Calu3 (cell line): ENCODE measurements at places on chromosomes 7 and 10.
A peak's percentile ranks its signal among the peaks of the same experiment; 100 is the strongest.

GRCh38 chr7:144834641-144835144 lies 1.2 kb downstream of the TPK1 start:
- peak; percentile 26 for DNase-seq

GRCh38 chr10:32929634-32930033 lies 28.4 kb downstream of the ITGB1 start:
- DNase-seq = no peak

- DNase-seq = no peak
Observed at GRCh38 chr10:84452003-84452402, 123.6 kb downstream of the CCSER2 start.

DNA sequence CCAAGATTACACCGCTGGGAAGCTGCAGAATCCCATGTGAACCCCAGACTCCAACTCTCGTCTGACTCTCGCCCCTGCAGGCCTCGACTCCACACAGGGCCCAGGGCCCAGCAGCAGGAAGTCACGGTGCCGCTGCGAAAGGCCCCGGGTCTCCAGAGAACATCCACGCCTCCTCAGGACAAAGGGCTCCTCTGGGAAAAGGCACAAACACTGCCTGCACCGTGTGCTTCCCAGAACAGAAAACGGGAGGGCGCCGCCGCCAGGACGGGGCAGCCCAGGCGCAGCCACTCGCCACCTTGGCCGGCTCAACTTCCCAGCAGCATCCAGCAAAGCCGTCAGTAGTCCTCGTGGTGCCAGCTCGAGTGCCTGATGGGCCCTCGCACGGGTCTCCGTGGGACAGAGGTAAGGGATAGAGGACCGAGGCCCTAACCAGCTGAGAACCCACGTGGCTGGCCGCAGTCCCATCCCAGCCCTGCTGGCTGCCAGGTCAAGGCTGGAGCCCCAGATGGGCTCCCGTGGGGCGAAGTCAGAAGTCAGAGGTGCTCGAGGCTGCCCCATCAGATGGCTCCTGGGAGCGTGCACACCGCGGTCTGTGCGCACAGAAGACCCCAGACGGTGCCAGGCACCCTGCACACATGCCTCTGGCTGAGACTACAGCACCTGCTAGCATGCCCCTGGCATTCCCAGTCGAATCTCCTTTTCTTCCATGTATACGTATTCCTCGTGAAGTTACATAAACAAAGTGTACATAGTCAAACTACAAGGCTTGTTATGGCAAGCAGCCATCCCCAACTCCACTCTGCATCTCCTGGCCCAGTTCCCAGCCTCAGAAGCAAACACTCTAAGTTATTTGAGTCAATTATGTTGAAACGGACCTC lies 60.2 kb downstream of the MAD1L1 start:
- DNase-seq = no peak

GRCh38 chr7:106720641-106721040 lies 59.7 kb upstream of the CCDC71L start:
- no peak for DNase-seq

DNA sequence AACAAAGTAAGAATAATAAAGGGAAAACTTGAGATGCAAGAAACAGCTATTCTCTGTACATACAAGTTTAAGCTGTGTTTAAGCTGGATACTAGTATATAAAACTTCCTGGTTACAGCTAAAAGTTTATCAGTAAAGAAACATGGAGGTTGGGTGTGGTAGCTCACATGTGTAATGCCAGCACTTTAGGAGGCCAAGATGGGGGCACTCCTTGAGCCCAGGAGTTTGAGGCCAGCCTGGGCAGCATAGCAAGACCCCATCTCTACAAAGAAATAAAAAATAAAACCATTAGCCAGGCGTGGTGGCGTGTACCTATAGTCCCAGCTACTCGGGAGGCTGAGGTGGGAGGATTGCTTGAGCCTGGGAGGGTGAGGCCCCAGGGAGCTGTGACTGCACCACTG lies 3.2 kb downstream of the RSU1 start:
- no peak for DNase-seq

GRCh38 chr10:94005050-94005449 lies 11.3 kb downstream of the PLCE1 start:
- peak; percentile 27 for DNase-seq

- no peak for DNase-seq
Observed at GRCh38 chr10:60718886-60719285, 59.4 kb upstream of the CDK1 start.

- DNase-seq = peak; percentile 59
Observed at GRCh38 chr7:19834566-19834965, 61.1 kb upstream of the TMEM196 start.

DNA sequence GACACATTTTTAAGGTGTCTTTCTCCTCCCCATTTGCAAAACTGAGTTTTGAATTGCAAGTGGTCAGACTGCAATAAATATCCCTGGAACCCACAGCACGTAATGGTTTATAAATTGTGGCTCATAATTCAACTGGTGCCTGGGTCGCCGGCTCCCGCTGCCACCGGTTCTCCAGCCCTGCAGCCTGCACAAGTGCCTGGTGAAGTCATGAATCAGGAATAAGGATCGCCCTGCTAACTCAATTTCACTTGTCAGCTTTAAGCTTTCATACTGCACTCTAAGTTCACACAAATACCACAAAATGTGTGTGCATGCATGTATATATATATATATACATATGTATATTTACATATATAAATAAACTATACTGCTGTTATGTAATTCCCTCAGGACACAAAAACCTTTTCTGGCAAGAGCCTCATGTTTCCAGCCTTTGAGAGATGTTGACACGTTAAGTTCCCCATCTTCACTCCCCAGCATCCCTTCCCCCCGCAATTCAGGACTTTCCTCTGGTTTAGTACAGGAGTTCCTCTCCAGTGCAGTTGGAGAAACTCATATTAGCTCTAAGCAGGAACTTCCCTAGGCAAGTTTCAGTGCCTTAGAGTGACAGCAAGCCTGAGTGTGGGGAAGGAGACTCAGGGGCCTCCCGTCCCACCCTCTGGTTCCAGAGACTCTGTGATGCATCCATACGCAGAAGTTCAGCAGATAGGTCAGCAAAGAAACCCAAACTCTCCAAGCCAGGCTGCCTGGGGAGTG lies 129.2 kb upstream of the UNC5B start:
- DNase-seq = no peak

DNA sequence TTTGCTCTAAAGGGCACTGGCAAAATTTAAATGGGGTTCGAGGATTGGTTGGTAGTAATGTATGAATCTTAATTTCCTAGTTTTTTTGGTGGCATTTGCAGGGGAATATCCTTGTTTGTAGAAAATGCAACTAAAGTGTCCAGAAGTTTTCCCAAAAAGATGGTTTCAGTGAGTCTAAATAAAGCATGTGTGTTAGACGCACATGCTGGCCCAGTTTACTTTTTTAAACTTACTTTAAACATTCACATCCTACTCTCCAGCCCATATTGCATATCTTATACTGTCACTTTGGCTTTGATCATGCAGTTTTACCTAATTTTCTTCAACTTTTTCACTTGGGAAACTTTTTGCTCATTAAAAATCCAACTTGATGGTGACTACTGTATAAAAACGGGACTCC lies 744.0 kb upstream of the CELF2 start:
- no peak for DNase-seq

GRCh38 chr10:128324058-128324827 lies 198.0 kb upstream of the MKI67 start:
- no peak for DNase-seq

GRCh38 chr7:12637819-12638592 lies 49.4 kb upstream of the ARL4A start:
- no peak for DNase-seq

- DNase-seq = no peak
Observed at GRCh38 chr7:155452505-155453295, 5.2 kb upstream of the EN2 start.

- no peak for DNase-seq
Observed at GRCh38 chr7:26195182-26195581, 5.4 kb downstream of the HNRNPA2B1 start.

- DNase-seq = no peak
Observed at GRCh38 chr7:87316846-87317552, 28.5 kb upstream of the CROT start.

DNA sequence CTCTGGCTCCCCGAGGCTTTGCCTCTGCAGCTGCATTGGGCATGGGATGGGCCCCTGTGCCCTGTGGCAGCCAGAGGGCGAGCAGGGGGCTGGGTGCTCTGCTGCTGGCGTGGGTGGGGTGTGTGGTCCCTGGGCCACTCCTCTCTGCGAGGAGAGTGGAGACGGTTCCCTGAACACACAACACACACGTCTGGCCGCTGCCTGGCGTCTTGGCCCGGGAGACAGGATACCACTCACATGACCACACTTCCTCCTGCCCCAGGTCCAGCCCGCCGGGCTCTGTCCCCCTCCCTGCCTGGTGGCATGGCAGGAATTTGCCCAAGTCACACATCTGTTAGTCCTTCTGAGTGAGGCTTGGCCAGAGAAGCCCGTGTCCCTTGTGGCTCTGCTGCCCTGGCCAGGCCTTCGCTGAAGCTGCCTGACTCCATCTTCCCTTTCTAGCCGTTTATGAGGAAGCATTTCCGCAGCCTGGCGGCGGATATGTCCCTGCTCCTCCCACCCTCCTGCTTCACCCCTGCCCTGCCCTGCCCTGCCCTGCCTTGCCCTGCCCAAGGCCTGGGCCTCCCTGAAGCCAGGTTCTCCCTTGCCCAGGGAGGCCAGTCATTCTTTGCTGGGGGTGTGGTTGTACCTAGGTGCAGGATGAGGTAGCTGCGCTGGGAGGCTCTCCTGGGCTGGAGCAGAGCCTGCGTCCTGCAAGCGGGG lies 3.0 kb downstream of the BRI3 start:
- peak; percentile 71 for DNase-seq

- no peak for DNase-seq
Observed at GRCh38 chr7:26930201-26930600, 65.8 kb upstream of the SKAP2 start.
